ENCODE measurements at places on chromosomes 6 and 20.
A peak's percentile ranks its signal among the peaks of the same experiment; 100 is the strongest.

DNA sequence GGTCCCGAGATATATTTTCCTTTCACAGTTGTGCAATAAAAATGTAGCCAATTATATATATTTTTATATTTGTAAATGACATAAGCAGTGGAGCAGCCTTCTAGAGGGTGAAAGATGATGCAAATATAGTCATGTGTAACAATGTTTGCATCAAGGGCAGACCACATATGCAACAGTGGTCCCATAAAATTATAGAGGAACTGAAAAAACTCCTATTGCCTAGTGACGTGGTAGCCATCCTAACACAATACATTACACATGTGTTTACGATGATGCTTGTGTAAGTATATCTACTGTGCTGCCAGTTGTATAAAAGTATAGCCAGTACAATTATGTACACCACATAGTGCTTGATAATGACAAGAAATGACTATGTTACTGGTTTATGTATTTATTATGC lies 162.8 kb downstream of the ZFAND3 start:
- no peak for DNase-seq

GRCh38 chr6:33049323-33050013 lies 24.0 kb downstream of the HLA-DPA1 start:
- DNase-seq: no peak

GRCh38 chr6:53297004-53297403 lies 51.7 kb downstream of the ELOVL5 start:
- DNase-seq: no peak

GRCh38 chr6:64255000-64255399 lies 619.4 kb downstream of the PHF3 start:
- DNase-seq: no peak

DNA sequence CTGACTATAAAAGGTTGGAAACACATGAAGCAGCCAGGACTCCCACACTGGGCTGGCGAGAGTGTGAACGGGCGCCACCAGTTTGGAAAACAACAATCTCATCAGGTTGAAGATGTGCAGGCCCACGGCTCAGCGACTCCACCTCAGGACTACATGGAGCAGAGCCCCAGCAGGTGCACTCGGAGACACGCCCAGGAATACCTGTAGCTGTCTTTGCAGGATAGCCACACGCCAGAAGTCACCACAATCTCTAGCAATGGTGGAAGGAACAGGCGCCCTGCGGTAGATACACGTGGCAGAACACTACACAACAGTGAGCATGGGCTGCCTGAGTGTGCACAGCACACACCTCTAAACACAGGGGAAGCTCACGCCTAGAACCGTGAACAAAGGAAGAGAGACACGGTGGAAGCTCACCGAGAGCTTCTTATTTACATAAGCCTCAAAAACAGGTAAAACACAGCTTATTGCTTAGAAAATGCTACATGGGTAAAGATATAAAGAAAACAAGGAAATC lies 28.7 kb upstream of the RPS6KA2 start:
- DNase-seq: no peak

GRCh38 chr6:32522302-32523047 lies 7.6 kb downstream of the HLA-DRB5 start:
- DNase-seq: no peak

DNA sequence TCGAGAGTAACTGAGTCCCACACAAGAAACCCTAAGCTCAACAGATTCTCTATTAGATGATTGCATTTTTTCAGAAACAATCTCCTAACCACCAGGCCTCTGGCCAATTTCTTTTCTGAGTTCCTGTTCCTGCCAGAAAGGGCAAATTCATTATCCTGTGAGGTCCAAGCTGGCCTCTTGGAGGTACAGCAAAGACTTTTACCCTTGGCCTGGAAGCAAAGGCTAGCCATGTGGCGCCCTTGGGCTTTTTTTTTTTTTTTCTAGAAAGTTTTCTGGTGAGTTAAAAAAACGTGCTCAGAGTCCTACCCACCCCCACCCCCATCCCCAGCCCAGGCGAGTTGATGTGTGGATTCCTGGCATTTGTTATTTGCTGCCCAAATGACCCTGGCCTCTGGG lies 59.0 kb upstream of the EEF1A1 start:
- DNase-seq: peak; percentile 80

DNA sequence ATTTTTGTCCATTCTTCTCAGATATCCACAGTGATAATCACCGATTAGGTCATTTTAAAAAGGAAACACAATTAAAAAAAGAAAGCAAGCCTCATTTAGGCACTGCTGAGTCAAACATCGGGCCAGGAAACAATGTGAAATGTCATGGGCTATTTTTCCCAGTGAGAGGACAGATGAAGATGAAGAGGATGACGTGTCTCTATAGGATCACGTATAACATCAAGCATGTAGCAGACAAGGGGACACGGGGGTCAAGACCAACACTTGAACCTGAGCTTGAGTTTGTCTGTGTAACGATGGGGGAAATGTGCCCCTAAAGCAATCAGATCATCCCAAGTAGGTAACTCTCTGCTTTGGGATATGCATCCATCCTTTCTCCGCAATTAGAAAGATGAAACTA lies 553.2 kb downstream of the CD83 start:
- no peak for DNase-seq

GRCh38 chr20:37615340-37616109 lies 78.3 kb upstream of the CTNNBL1 start:
- no peak for DNase-seq

- no peak for DNase-seq
Observed at GRCh38 chr6:157537556-157537955, 156.6 kb downstream of the ZDHHC14 start.

DNA sequence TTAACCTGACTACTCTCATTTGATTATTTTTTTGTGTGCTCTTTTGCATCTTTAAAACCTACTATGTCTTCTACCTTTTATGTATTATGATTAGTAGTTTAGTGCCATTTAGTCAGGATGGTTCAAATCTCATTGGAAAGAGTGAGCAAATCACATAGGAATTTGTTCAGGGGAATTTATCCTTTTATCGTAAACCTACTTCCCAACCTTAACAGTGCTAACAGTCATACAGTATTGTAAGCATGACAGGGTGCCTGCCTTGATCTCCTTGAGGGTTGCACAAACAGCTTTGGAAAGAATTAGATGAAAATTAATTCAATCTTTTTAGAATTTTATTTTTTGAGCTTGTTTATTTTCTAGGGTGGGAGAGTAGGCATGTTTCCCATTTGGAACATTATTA lies 18.3 kb downstream of the RNF8 start:
- DNase-seq: no peak

DNA sequence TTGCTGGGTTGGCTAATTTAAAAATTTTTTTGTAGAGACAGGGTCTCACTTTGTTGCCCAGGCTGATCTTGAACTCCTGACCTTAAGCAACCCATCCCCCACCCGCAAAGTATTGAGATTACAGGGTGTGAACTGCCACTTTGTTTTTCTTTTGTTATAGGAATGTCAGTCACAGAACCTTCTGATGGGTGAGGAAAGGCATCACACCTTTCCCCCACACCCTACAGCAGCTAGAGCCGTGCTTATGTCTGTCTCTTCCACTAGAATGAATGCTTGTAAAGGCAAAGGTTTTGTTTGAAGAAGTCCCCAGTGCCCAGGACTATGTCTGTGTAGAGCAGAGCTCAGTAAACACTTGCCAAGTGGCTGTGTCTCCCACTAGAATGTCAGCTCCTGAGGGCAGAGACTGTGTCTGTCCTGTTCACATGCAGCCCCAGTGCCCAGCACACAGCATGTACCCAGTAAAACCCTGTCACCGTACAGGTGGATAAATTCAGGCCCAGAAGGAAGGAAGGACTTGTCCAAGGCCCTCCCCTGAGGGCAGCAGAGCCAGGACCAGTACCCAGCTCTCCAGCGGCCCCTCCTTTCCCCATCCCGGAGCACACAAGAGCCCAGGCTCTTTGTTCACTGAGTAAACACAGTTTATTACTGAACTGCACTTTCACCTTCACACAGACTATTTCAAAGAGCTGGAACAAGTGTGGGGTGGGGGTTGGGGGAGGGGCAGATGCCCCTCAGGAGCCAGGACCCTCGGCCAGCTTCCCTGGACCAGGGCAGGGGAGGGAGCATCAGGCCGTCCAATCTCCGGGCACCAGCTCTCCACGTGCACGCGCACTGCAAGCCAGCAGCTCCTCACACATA lies 26.4 kb downstream of the COX4I2 start:
- no peak for DNase-seq

DNA sequence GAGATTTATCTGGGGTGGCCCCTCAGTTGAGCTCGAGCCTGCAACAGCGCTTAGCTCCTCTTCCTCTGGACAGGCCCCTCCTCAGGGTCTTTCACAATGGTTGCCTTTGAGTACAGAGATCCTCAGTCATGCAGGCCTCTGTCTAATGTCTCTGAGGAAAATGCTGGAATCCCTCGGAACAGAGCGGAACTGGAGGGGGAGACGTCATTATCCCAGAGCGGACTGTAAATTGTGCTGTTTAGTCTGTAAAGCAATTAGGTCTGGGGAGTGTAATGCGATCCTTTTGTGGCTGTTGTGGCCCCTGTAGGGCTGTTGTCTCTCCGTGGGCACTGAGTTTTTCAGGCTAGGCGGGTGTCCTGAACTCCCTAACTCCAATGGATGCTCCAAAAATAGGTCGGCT lies 15.0 kb upstream of the DAAM2 start:
- no peak for DNase-seq

- DNase-seq: no peak
Observed at GRCh38 chr6:17892097-17892686, 95.2 kb downstream of the KIF13A start.

DNA sequence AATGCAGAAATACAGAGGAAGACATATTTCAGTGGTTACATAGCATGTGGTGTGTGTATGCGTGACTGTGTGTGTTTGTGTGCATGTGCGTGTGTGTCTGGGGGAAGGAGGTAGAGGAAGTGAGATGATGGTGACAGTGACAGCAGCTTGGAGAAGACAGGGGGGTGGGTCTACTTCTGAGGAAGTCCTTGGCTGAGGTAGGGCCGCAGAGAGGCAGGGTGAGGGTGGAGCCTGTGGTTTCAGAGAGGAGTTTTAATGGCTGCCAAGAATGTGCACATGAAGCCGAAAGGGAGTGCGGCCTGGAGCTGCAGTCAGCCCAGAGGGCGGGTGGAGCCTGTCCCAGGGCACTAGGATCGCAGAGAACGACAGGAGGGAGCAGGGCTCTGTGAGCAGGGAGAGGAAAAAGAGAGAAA lies 22.7 kb upstream of the RNF24 start:
- peak; percentile 56 for DNase-seq

- DNase-seq: no peak
Observed at GRCh38 chr6:117740605-117741004, 65.3 kb downstream of the NUS1 start.

- peak; percentile 68 for DNase-seq
Observed at GRCh38 chr6:83055366-83055964, 10.2 kb downstream of the UBE3D start.

DNA sequence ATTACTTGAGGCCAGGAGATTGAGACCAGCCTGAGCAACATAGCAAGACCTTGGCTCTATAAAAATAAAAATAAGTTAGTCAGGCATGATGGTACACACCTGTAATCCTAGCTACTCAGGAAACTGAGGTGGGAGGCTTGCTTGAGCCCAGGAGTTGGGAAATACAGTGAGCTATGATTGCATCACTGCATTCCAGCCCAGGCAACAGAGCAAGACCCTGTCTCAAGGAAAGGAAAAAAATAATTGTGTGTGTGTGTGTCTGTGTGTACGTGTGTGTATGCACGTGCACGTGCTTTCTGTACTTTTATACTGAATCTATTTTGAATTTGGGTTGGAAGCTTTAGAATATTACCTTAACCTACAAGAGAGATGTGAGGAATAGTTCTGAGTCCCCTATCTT lies 58.9 kb downstream of the KIZ start:
- DNase-seq: no peak

DNA sequence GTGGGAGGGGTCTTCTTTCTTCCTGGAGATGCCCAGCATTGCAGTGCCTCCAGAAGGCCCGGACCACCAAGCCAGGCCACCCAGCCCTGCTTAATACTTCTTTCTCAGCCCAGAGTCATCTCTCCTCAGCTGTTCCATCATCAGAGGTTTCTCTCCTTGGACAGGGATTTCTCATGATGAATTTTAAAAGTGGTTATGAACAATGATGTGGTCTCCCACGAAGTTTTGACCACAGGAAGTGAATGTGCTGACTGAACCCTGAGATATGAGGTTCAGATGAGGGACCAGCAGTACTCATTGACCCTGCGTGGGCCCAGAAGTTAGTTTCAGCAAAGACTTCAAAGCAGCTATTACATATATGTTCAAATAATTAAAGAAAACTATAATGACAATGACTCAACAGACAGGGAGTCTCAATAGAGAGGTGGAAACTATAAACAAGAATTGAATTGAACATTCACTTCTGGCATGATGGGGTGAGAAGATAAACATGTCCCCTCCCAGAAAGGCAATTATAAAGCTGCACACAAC lies 114.5 kb upstream of the SLC22A16 start:
- DNase-seq: peak; percentile 85

- DNase-seq: no peak
Observed at GRCh38 chr6:105897131-105897530, 189.0 kb upstream of the PRDM1 start.

DNA sequence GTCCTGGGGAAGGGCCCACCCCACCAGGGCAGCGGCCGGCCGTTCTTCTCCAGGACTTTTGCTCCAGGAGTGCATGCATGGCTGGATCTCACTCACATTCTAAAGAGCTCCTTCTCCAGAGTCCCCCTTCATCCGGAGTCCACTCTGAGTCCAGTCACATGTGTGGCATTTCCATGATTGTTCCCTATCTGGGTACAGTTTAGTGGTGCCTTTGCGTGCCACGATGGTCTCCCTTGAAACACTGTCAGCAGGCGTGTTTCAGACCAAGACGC lies 20.9 kb downstream of the OSBPL2 start:
- DNase-seq: no peak

DNA sequence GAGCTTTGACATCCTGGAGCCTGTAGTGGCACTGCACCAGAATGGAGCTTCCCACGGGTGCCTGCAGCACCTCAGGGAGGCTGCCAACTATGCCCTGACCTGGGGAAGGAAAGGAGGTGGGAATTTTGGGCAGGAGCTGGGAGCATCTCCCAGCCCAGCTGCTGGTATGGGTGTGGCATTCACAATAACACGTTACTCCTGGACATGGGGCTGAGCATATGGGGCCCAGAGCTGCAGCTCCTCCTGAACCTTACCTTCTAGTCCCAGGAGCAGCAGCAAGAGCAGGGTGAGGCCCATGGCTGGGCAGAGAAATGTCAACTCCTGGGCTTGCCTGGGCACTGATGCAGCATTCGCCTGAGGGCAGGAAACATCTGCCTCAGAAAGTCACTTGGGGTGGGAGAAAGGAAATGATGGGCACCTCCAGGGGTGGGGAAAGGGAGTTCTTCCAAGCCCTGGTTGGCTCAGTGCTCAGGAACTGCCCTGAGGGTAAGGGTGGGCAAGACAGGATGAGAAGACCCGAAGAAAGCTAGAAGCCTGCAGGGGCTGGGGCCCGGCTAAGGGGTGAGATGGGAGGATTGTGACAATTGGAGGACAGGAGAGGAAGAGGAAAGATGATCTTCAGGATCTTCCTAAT lies at the start of gene TREML1:
Gene TREML1, minus strand, starts transcription at position 356 of the 634 bp plus-strand sequence. Its CDS starts 59 bp downstream, at position 297.
- no peak for DNase-seq

- peak; percentile 24 for DNase-seq
Observed at GRCh38 chr6:72182337-72183246, 296.2 kb downstream of the RIMS1 start.
